ENCODE measurements at places on chromosomes 1 and 21.
A peak's percentile ranks its signal among the peaks of the same experiment; 100 is the strongest.

GRCh38 chr1:62070384-62071011 lies 124.2 kb upstream of the L1TD1 start:
- peak; percentile 3 for DNase-seq

GRCh38 chr1:183885142-183885735 lies 80.3 kb downstream of the RGL1 start:
- no peak for DNase-seq

DNA sequence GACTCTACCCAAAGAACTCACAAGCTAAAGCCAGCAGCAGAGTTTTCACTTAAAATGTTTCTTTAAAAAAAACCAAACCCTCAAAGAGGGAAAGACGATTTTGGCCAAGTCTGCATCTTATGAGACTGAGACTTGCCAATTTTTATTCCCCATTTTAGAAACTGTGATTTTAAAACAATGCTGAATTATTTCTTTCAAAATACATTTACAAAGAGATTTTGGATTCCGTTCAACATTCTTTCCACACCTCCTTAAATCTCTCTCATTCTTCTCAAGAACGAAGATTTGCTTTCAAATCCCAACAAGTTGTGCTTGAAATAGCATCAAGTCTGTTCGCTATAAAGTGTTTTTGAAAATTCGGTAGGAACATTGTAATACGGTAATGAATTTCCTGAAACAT lies 133.9 kb upstream of the VANGL1 start:
- DNase-seq: no peak

GRCh38 chr1:45643978-45644377 lies 20.1 kb upstream of the CCDC17 start:
- DNase-seq: no peak

DNA sequence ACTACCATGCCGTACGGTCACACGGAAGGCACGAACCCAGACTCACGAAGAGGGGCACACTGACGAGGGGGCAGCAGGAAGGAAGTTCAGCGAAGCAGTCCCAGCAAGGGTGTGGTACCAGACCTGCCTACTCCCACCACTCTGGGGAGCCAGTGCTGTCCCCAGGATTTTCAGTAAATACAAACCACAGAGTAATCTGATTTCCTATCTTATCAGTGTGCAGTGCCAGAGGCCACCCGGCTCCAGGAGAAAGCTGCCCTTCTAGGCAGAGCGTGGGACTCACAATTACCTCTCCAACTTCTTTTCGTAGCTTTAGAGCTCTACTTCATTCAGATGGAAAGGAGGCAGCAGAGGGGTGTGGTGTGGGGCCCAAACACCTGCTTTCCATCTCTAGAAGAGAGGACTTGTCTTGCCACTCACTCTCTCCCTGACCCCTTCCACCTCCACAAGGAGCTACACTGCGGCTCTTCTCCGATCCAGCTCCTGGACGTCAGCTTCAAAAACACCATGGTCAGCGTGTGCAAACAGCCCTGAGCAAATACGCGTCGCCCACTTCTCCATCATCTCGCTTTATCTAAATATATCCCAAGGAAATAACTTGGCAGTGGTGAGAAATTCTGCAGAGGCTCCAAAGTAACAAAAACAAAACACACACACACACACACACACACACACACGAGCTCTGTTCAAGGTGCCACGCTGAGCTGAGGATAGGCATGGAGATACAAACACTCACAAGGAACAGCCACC lies 98.5 kb downstream of the MRPL37 start:
- DNase-seq: no peak

DNA sequence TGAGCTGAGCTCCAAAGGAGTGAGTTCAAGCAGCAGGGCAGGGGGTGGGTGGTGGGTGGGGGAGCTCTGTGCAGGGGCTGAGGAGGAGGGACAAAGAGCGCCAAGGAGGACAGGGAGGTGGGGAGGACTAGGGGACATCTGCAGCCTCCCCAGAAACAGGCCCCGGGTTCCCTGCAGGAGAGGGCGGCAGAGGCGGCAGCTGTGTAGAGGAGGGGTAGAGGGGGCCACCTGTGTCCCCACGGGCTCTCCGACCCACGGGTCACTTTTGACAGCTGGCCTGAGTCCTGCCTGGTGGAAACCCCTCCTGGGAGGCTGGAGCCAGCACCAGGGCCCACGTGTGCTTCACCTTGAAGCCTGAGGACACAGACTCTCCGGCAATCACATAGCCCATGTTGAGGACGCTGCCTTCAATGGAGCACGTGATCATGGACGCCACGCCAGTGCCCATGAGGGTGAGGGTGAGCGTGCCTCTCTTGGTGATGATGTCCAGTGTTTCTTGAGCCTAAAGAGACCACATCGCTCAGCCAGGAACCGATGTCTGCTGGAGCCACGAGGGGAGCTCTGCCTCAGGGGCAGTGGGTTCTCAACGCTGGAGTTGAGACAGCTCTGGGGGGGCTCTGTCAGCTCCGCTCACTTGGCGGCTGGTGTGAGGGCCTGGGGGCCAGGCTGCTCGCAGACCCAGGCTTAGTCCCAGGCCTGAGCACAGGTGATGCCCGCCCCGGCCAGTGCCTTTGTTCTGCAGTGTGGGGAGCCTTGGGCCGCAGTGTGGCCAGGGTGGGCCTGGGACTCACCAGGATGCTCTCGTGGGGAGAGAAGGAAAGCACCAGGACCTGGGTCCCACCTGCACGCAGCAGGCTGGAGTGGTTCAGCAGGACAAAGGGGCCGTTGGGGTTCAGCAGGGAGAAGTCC lies 6.6 kb upstream of the TMEM52 start:
- no peak for DNase-seq

- DNase-seq: no peak
These were observed 1544.1 kb downstream of the PLA2G4A start for GRCh38 chr1:188372821-188373220.

DNA sequence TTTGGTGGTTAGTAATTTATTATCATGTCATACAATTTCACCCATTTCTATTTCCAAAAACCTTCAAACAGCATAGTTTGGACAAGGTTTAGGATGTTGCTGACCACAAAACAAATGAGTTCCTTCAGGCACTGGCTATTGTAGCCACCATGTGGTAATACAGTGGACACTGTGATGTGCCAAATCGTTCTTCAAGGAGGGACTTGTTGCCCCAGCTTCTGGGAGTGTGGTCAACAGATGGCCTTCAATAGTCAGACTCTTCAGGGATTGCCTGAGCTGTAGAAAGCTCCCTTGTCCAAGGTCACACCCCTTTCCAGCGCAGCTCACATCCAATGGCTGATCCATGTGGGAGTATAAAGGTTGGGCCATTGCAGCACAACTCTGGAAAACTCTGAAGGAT lies 2.6 kb downstream of the PDE4B start:
- DNase-seq: no peak

DNA sequence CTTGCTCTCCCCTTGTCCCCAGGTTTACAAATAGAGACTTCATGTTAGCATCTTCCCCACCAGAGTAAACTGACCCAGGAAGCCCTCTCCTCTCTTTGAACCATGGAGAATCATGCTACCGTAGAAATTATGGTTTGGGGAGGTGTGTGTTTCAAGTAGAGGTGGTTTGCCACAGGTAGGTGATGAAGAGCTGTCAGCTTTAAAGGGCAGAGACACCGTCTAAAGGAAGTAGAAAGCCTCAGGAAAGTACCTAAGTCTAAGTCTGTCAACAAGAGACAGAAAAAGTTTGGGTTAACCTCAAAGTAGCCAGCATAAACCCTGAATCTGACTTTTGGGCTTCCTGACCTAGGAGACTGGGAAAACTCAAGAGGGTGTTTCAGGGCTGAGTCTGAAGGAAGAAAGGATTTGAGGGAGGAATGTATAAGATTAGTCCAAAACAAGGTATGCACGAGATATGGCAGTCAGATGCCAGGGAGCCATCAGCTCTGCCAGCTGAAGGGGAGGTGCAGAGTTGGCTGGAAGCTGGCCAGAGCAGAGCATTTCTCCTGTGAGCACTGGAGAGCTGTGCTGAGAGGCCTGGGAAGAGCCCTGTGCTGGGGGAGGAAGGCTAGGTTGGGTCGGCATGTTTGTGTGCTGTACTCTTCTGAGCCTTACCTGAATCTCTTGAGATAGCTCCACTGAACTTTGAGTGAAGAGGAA lies 14.3 kb downstream of the ADAMTSL4 start:
- peak; percentile 31 for DNase-seq

GRCh38 chr1:11770011-11770410 lies 8.0 kb downstream of the C1orf167 start:
- DNase-seq: peak; percentile 27

DNA sequence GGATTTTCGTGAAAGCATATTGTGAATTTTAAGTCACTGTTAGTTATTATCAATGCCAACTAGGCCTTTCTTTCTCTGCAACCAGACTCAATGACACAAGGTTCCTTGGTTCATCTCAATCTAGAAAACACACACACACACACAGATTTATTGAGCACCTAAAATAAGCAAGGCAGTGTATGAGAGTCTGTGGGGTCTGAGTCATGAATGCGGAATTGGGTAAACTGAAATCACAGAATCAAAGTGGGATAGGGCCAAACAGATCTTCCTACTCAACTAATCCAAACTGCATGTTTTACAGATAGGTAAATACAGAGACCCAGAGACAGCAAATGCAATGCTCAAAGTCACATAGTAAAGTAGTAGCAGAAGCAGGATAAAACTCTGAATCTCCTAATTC lies 48.5 kb upstream of the NRDC start:
- DNase-seq: no peak

DNA sequence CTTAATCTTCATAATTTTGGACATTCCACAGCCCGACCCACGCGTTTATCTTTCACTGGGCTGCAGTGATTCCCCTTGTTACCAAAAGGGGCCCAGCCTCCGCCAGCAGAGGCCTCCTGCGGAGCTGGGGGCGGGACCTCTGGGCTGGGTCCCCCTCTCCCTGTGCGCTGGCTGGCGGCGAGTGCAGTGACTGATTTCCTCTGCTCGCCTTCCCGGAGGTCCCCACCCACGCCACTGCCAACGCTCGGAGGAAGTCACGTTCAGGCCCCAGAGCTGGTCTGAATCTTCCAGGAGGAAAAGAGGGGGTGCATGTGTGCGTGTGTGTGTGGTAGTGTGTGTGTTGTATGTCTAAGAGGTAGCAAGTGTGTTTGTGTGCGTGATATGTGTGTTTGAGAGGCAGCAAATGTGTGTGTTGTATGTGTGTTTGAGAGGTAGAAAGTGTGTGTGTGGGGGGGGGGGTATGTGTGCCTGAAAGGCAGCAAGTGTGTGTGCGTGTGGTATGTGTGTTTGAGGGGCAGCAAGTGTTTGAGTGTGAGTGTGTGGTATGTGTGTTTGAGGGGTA lies 35.0 kb upstream of the JAK1 start:
- peak; percentile 44 for DNase-seq

- no peak for DNase-seq
These were observed 21.3 kb upstream of the RUNX1 start for GRCh38 chr21:35070436-35070835.

- DNase-seq: no peak
These were observed 7.7 kb downstream of the ARHGEF19 start for GRCh38 chr1:16204634-16205333.

GRCh38 chr1:70314706-70315304 lies 39.7 kb downstream of the ANKRD13C start:
- DNase-seq: no peak

- DNase-seq: no peak
These were observed 15.3 kb upstream of the PGBD5 start for GRCh38 chr1:230441183-230442029.

- no peak for DNase-seq
These were observed 37.9 kb upstream of the PODN start for GRCh38 chr1:53024117-53024516.

DNA sequence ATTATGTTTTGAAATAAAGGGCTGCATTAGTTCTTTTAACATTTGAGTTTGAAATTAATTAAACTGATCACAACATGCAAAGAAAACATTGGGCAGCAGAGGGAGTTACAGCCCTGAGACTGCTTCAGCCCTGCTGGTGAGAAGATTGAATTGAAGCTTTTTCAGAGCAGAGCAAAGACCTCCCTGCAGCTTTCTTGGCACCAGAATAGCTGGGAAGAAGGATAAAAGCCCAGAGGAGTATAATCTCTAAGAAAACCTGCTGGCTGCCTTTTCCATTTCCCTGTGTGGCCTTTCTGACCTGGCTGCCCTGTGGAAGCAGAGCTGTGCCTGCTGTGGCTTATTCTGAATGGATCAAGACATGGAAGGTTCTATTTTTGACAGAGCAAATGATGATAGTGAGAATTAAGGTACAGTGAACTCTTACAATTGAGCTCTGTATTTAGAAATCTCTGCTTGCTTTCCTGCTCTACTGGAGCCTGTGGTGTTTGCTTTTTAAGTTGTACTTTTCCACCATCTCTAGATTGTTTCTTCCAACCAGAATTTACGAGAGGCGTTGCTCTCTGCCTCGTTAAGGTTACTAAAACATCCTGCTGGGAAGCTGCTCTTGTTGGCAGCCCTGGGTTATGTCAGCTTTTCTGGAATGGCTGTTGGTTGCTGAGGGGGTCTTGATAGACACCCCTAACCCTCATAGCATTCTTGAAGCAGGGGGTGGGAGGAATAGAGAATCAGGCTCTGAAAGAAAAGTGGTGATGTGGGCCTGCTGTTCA lies 9.9 kb downstream of the SNRPE start:
- DNase-seq: peak; percentile 67

GRCh38 chr1:117201808-117202207 lies 8.9 kb downstream of the VTCN1 start:
- DNase-seq: no peak

DNA sequence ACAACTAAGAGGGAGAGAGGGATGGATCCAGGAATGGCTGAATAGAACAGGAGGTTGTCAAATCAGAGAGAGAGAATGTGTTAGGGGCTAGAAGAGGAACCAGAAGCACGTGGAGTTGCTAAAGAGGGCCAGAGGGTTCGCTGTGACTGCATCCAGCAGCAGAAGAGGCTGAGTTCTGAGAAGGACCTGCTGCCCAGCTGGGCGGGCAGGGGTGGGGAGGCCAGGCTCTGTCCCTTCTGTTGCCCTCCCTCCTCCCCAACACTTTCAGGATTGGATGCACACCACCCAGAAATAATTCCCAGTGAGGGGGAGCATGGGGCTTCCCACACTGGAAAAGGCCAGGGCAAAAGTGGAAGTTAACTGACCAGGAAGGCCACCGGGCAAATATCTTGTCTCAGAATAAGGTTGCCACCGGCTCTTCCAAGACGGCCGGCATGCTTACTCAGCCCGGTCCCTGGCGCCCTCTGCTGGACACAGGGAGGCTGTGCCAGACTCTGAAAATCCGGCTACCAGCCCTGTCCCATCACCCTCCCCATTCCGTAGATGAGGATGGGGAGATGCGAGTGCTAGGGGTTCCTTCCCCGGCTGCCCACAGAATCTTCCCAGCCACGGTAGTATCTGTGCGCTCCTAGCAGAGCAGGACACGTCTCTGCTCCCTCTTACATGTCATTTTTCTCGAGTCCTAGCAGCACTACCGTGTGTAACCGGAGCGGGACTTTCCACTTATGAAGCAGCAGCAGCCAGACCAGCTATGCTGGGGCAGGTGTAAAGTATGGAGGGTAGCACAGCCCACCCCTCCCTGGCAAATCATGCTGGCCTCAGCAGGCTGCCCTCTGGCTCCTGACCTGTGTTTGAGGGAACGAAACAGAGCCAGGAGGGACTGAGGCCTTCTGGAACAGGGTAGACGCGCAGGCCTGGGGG lies 46.8 kb upstream of the A3GALT2 start:
- peak; percentile 68 for DNase-seq
